GM12878 (cell line): ENCODE measurements at places on chromosomes 13 and 19. TPM values are rescaled to one million over a fixed set of nuclear protein-coding genes. Genes with fewer than 3 reads are reported as not detected.

Gene NACC1
- polyA plus RNA-seq: 1.3 and 2.0 TPM in 2 replicates

DNA sequence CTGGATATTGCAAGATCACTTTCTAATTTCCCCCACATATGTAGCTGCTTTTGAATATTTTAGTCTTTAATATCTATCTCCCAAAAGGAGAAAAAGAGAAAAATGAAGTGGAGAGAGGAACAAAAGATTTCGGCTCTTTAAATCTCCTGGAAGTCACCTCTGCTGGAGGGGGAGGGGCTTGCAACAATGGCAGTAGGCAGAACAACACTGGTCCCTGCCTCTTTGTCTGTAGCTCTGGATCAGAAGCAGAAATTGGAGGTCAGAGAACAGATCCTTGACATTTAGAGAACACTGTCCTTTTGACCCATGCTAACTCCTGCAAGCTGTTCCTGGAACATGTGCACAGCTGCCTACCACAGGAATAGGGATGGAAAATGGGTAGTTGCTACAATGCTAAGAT lies 86.7 kb upstream of the GPR12 start:
- DNase-seq: no peak

- no peak for DNase-seq
Observed at GRCh38 chr13:59834801-59835200, 328.9 kb downstream of the DIAPH3 start.

- no peak for DNase-seq
Observed at GRCh38 chr19:51098365-51099046, 9.7 kb downstream of the CTU1 start.

DNA sequence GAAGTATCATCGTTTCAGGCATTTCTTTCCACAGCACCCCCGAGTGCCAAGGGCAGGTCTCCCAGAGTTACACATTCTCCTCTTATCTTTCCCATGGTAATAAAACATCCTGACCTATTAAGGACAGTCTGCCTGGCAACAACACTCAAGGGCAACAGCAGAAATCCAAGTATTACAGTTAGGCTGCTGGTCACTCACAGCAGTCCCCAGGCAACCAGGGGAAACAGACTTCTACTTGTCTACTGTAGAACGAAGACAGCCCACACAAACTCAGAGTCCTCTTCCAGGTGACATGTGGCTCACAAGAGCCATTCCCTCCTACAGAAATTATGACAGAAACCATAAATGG lies 24.3 kb downstream of the RCBTB1 start:
- DNase-seq: no peak
